ENCODE measurements at places on chromosomes 7 and 10.
A peak's percentile ranks its signal among the peaks of the same experiment; 100 is the strongest.

GRCh38 chr7:51366930-51367613, 50.5 kb upstream of the COBL start:
- peak; percentile 89 for DNase-seq

GRCh38 chr7:50282813-50283605, 21.5 kb upstream of the IKZF1 start:
- DNase-seq, result no peak

DNA sequence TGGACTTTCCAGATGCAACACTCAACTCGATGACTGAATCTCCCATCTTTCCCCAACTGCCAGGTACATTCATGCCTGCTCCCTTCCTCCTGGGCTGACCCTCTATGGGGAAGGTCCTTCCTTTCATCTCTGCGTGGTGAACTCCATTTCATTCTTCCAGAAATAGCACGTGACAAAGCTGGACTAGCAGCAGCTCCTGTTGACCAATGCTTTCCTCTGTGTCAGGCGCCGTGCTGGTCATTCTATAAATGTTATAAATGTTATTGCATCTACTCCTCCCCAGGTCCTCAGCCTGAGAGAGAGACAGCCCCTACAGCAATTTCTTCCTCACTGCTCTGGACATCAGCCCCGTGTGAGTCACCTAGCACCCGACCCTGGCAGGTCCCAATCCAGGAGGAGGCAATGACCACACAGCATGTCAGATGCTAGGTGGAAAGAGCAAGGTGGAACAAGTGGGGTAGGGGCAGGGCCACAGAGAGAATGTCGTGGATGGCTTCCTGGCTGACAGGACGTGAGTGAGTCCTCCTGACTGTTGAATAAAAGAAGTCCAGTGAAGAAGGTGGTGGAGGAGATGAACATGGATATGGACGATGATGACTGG, 178.1 kb downstream of the ADAM12 start:
- no peak for DNase-seq

DNA sequence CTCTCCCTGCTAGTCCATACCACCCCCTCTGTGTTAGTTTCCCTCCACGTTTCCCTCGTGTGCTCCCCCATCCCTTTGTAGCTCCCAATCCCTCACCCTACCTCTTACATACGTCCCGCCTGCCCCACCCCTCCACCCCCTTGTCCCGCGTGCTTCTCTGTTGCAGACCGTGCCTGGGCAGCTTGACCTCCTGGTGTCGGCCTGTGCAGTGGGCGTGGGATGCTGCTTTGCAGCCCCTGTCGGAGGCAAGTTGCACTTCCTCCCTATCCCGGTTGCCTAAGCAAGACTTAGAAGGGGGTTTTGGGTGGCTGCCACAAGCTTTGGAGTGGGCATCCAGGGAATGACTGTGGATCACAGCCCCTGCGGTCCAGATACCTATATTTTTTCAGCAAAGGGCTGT, 7.7 kb downstream of the CLCN1 start:
- no peak for DNase-seq

GRCh38 chr7:150357771-150358427, 10.7 kb upstream of the REPIN1 start:
- DNase-seq, result no peak

DNA sequence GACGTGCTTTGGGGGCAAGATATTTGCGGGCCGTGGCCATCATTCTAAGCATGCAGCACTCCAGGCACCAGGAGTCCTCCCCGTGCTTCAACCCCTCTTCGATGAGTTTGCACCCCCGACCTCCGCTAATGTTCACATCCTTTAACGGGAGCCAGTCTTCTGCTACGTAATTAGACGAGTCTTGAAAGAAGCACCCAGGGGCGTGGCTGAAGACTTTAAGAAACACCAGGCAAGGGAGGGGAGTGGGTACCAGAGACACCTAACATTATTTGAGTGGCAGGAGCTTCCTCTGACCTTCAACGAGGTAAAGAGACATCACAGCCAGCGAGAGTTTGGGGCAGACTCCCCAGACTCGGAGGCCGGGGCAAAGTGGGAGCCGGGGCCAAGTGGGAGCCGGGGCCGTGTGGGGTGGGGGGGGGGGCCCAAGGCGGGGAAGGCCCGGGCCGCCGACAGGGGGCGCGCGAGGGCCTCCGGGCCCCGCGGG, 31.1 kb upstream of the TOMM7 start:
- no peak for DNase-seq

GRCh38 chr10:14801723-14802122, 27.0 kb upstream of the FAM107B start:
- no peak for DNase-seq

GRCh38 chr10:117896517-117896916, 150.2 kb downstream of the RAB11FIP2 start:
- no peak for DNase-seq

DNA sequence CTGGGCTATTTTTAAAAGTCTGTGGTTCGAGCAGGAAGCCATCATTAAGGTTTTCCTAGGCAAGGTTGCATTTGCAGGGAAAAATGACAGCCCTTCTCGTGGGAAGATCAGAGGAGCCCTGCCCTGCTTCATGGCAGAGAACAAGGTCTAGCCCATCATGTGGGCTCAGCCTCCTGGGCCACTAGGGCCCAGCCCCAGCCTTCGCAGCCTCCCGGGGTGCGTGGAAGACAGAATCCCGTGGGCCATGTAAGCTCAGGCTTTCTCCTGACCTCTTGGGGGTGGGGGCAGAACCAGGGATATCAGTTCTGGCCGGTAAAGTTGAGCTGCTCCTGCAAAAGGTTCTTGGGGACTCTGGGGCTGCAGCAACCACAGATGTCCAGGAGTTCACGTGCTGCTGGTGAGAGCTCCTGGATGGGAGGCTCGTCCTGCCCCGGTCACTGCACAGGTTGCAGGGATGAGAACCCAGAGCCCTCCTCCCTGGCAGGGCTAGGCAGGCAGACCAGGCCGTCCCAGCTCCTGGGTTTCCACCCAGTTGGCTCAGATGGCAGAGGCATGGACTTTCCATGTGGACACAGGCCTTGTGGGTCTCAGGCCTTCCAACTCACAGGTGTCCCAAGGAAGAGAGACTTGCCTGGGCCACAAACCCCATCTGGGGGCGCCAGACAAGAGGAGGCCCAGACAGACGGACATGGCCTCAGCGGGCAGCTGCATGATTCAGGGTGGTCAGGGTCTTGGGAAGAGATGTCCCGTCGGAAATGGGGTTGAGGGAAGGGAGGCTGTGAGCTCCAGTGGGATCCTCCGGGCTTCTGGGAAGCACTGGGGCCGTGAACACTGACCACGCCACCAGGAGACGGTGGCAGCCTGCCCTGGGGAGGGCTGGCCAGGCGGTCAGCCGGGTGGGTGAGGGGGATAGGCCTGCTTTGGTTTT, 126.2 kb downstream of the NEURL1 start:
- no peak for DNase-seq

DNA sequence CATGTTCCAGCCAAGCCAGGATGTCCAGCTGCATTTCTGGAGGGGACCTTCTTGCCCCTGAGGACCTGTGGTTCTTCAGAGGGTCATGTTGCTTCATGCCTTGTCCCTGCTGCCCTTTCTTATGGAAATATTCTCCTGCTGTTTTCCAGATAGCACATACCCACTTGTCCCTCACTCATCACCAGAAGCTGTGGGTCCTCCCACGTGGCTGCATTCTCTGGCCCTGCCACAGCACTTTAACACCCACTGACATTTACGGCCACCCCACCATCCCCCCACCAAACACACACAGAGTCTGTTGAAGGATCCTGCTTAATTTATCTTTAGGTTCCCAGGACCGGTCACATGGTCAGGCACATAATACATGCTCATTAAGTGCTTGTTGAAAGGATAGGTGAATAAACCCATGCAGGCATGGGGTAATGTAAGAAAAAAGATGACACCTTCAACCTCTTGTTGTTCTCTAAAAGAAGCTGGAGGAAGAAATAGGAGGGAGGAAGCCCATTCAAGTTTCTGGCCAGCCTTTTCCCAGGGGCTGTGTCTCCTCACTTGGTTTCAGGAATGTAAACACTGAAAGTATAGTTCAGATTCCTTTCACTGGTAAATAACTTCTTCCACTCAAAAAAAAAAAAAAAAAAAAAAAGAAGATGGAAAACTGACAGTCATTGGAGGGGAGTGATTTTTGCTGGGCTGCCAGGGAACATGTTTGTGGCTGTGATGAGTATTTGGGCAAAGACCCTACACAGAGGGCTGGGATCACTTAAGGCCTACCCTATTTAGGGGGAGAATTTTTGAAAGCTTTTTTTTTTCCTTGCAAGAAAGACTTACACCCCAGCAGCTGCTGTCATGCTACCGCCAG, 19.8 kb upstream of the BMPER start:
- DNase-seq, result peak; percentile 18

DNA sequence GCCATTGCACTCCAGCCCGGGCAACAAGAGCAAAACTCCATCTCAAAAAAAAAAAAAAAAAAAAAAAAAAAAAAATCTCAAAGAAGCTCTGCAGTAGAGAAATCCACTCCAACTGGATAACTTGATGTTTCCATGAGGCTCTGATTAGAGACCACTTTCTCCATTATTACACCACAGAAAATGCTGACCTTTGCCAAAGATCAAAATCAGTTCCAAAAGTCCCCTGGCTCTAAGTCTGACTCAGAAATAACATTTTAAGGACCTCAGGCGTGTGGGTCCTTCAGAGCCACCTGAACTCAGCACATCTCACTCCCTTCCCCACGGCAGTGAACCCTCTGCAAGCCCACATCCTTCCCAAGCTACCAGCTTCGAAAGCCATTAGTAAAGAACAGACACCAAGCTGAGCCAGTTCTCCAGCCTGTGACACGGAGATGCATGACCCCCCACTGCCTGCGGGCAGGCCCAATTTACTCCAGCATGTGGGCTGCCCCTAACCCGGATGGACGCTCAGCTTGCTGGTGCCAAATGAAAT, 13.8 kb upstream of the TMEM120A start:
- no peak for DNase-seq

- DNase-seq, result peak; percentile 38
Measured at GRCh38 chr10:102117391-102118159, 2.6 kb downstream of the LDB1 start.

DNA sequence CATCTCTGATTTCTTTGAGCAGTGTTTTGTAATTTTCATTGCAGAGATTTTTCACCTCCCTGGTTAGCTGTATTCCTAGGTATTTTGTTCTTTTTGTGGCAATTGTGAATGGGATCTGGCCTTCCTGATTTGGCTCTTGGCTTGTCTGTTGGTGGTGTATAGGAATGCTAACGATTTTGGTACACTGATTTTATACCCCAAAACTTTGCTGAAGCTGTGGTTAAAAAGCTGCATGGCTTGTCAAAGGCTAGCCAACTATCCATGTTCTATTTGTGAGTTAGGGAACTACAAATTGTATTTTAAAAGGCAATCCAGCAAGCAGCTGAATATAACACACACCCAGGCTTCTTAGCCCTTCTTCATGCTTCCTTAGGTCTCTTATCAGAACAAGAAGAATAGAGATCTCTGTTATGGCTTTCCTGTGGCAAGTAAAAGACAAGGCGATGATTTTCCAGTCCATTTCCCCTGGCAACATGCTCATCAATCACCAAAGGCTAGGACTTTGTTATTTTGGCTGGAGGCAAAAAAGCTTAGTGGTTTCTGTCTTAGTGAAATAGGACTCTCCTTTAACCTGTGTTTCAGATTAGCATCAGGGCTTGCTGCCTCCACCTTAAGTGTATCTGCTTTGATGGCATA, 77.5 kb downstream of the CDK6 start:
- DNase-seq, result no peak

DNA sequence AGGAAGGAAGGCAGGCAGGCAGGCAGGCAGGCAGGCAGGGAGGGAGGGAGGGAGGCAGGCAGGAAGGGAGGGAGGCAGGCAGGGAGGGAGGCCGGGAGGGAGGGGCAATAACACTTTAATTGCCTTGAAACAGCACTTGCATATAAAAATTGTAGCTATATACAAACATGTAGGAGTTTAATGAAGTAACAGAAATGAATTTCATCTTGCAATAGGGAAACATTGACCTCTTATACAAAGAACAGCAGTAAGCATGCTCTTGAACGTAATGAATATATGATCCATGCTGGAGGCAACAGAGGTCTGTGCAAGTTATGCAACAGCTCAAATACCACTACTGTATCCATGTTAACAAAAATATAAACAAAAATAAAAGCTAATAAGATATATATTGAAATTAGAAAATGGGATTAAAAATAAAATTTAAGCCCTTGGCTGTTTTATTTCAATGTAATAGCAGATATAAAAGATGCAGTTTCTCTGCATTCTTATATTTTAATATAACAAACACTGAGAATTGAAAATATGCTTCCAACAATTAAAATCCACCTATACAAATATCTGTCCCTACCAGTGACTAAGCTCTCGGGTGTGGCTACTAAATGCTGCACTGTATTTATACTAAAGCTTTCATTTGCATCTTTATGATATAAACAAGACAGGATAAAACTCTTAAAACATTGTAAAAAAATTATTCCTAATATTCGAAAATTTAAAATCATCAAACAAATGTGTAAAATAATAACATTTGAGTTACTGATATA, 50.3 kb downstream of the CACNA2D1 start:
- DNase-seq, result no peak

DNA sequence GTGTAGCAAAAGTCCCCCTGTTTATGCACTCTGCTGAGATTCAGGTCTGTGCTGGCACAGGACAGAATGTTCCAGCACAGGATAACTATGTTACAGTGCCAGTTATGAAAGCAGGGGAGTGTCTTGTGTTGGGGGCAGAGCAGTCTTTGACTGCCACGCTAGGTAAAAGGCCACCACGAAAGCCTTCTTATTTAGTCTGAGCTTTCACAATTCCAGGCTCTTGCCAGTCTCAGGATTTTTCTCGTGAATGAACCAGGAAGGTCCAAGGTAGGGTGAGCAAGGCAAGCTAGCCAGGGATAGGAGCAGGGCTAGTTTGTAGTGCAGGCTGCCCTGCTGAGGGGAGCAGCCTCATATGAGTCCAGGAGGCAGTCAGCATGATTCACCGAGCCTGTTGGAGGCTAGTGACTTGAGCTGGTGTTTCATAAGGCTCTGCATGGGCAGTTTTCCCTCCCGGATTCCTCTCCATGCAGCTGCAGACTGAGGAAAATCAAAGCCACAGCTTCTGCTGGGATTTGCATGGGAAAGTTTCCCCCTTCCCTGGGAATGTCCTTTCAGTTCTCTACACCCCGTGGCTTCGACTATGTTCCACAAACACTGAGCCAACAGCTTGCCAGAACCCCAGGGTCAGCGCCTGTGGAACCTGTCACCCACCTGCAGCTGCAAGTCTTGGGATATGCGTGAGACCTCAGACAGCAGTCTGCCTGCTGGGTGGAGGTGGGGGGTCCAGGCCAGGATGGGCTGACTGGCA, 112.3 kb downstream of the JCAD start:
- peak; percentile 34 for DNase-seq

DNA sequence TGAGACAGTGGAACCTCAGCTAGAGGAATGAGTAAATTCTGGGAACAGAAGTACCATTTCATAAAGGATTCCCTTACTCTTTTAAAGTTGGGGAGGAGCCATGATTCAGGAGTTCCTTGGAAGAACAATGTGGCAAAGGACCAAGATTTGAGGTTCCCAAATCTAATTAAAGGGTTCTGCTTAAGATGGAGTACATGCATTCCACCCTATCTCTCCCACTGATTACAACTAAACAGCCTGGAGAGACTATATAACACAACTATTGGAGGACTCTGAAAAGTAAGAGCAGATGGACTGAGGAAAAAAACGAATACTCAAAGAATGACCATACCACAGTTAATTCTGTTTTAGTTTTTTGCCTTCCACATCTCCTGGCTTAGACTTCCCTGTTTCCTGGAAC, 212.9 kb upstream of the IMMP2L start:
- DNase-seq, result no peak

- no peak for DNase-seq
Measured at GRCh38 chr7:80772347-80772993, 134.0 kb downstream of the CD36 start.

Data from iPS-NIHi11 (cell line).